ENCODE measurements at places on chromosomes 2 and 18. TPM values are rescaled to one million over a fixed set of nuclear protein-coding genes. Genes with fewer than 3 reads are reported as not detected.

DNA sequence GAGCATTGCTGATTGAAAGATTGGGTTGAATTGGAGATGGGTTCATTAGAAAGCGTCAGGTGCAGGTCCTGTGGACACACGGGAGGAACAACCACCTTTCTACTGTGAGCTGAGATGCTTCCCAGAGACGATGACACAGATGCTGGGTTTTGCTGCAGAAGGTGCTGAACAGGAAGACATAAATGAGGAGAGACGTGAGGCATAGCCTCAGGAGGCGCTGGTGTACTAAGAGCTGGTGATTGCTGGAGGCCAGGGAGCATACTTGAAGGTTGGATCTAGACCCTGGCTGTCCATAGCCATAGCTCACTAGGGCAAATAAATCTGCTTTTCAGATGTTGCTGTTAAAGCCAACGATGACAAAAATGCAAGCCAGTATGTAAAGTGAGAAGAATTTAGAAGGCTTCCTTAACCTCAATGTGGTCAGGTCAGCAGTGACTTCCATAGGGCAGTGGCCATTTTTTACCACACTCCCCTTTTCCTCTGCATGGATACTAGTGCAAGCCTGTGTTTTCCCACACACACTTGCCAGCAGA lies 153.7 kb downstream of the SOX11 start:
- no peak for DNase-seq

GRCh38 chr2:144796164-144796563 lies 276.2 kb upstream of the ZEB2 start:
- no peak for DNase-seq

DNA sequence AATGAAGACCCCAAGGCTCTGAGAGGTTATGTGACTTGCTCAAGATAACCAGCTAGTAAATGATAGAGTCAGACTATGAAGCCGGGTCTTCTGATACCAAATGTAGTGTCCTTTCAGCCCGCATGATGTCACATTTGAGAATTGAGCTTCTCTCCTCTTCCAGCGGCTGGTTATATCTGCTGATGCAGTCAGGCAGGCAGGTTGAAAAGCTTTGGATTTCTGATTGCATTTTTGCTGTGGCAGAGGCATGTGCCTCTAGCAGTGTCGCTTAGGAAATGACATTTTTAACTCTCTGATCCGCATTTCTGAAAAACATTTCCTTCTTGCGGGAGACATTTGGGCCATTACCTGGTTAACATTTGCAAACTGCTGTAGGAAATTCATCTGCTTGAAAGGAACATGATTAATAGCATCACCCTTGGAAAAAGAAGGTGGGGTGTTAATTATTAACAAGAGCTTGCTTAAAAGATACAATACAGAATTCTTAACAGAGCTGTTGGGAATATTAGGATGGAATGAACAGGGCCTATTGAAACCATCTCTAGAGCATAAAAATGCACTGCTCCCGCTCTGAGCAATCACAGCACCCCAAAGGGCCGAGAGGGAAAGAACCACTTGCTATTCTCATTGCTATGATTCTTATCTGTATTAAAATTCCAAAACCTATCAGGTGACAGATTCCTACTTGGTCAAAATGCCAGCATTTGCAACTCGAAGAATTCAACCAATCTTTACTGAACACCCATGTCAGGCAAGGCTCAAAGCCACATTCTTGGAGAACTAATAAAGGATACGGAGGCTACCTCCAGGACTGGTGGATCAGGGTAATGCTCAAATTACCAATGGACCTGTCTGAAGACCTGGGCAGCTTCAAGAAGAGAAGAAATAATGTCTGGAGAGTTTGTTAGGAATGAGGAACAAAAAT lies 25.9 kb downstream of the MRO start:
- no peak for DNase-seq

DNA sequence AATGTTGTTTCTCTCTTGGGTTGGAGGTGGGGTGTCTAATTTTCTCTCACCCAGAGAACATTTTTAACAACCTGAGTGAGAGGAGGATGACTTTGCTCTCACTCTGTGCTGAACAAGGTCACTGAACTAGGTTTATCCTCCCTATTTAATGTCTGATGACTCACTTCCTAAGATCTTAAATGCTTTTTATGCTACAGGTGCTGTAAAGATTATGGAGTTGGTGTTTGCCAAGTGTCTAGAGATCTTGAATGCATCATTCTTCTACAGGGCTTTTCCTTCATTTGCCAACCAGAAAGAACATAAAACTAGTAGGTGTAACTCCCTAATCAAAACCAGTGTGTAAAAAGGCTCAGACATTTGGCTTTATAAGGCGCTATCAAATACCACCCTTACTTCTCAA lies 350.5 kb upstream of the ETAA1 start:
- no peak for DNase-seq

DNA sequence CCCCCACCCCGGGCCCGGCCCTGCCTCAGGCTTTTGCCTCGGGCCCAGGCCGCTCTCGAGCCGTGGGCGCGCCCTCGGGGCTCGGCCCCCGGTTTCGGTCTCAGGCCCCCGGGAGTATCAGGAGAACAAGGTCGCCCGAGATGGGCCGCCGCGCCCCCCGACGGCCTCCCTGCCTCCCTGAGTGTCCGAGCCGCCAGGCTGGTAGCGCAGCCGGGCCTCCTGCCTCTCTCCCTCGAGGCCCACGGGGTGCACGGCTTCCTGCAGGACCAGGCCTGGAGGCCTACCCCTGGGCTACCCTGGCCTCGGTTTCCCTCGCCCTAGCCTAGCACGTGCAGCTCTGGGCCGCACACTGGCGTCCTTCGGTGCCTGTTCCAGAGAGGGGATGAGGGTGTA lies 8.4 kb downstream of the GBX2 start:
- no peak for DNase-seq

Gene CHRNG
- 0.87 TPM for polyA plus RNA-seq

Gene C2orf81
- polyA plus RNA-seq: 8.5 TPM

- DNase-seq: no peak
Measured at GRCh38 chr2:8094526-8094925, 587.3 kb upstream of the ID2 start.

DNA sequence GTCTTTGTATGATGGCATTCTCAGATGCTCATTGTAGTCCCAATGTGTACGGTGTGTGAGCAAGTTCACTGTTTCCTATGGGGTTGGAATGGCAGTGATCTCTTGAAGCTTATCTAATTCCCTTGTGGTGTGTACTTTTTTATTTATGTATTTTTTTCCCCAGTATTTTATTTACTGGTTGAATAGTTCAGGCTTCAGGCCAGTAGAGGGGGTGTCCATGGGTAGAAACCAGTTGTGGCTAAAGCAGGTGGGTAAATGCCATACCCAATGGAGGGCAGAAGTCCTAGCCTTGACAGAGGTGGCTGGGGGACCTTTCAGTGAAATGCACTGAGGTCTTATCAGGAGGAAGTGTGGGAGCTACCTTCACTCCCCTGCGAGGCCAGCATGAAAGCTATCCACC lies 351.4 kb upstream of the CWC22 start:
- DNase-seq: no peak

GRCh38 chr2:145994910-145995309 lies 1475.0 kb upstream of the ZEB2 start:
- no peak for DNase-seq

Gene ZNF892
- polyA plus RNA-seq: 5.1 TPM

Gene CYP26B1
- 16.9 TPM for polyA plus RNA-seq

- no peak for DNase-seq
Measured at GRCh38 chr18:8635087-8635486, 25.9 kb downstream of the RAB12 start.

GRCh38 chr2:217325251-217325650 lies 465.4 kb upstream of the TNP1 start:
- no peak for DNase-seq

- no peak for DNase-seq
Measured at GRCh38 chr2:69985688-69986087, 24.3 kb upstream of the ASPRV1 start.
